Hair follicle dermal papilla cell (primary cell): ENCODE measurements at places on chromosomes 3 and 15. TPM values are rescaled to one million over a fixed set of nuclear protein-coding genes. Genes with fewer than 3 reads are reported as not detected.

SNURF gene
- total RNA-seq, result 9.5 and 9.9 TPM in 2 replicates

C2CD4A gene
- not detected in 2 replicates for total RNA-seq

DNASE1L3 gene
- total RNA-seq, result not detected in 2 replicates

PLA2G4D gene
- total RNA-seq, result not detected in 2 replicates
